ENCODE measurements at places on chromosomes 12 and 14. TPM values are rescaled to one million over a fixed set of nuclear protein-coding genes. Genes with fewer than 3 reads are reported as not detected.

Gene DPPA3
- total RNA-seq, result not detected

Gene EP400
- total RNA-seq, result 54.5 TPM

Gene TSFM
- 53.2 TPM for total RNA-seq

Gene CYP27B1
- 11.6 TPM for total RNA-seq

Gene CLMN
- total RNA-seq, result 33.4 TPM

Gene TCL1B
- total RNA-seq, result not detected

Gene CPNE6
- not detected for total RNA-seq

Gene CLECL1
- total RNA-seq, result not detected

DNA sequence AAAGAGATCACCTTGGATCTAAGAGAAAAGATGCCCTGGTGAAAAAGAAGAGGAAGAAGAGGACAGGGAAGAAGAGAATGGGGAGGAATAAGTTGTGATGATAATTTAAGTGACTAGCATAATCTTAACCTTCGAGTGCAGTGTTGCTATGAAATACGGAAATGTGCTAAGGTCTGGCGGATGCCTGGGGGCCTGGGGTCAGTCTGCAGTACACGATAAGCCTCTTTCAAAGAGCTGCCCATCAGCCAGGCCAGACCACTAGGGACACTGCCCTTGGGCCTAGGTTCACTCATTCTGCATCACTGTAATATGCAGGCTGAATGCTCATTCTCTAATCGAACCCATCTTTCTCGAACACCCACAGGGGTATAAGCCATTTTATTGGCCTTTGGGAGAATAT, 83.4 kb downstream of the PLEKHG3 start:
- no peak for DNase-seq

DNA sequence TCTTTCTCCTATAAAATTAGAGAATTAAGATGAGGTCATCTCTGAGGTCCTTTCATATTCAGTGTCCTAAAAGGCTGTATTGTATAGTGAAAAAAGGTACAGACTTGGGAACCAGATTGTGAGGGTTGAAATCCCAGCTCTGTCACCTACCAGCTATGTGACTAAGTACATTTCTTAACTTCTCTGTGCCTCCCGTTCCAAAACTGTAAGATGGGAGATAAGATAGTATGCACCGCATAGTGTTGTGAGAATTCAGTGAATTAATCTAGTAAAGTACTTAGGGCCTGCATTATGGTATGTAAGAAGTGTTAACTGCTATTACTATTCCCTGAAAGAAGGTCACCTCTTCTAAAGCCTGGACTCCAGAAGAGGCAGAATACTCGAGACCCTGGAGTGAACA, 60.6 kb downstream of the GNG2 start:
- no peak for DNase-seq

DNA sequence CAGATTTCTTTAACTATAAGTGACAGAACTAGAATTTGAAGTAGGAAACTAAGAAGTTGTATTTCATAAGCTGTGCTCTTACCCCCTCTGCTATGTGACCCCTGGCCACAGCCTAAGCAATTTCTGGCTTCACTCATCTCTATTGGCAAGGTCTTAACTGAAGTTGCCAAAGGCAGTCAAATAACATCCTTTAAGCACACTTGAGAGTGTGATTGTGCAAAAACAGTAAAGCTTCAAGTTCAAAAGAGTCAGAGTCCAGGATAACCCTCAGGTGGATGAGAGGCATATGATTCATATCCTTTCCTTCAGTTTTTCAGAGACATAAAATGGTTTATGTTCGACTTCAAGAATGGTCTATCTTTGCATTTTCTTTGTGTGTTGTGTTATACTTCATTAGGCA, 45.2 kb downstream of the GRIP1 start:
- no peak for DNase-seq

DNA sequence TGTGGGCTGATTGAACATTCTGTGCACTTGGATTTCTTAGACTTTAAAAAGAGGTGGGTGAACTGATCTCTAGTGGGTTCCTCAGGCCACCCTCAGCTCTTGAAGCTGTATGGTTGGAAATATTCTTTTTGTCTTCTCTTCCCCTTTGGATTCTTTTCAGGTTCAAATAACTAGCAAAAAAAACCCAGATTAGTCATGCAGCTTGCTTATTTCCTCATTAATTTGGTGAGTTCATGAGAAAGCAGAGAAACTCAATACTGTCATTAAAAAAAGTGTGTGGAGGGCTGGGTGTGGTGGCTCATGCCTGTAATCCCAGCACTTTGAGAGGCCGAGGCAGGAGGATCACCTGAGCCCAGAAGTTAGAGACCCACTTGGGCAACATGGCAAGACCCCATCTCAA, 183.4 kb downstream of the ESR2 start:
- no peak for DNase-seq

- no peak for DNase-seq
Observed at GRCh38 chr12:16229676-16230075, 47.8 kb downstream of the SLC15A5 start.

GRCh38 chr12:97132270-97132669, 225.2 kb downstream of the NEDD1 start:
- DNase-seq, result no peak

DNA sequence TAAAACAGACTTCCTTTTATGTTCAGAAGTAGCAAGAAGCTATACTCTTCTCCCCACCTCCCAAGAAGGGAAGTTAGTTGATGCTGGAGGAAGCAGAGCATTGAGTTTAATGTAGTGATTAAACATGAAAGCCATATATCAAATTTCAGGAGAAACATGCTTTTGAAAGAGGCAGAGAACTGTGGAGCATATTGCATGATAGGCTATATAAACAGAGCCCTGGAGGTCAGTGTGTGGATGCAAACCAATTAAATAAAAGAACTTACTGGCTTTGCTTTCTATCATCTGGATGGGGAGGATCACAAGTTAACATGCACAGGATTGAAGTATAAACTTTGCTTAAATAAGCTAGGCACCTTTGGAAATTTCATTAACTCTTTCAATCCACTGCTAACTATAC, 94.1 kb downstream of the MSRB3 start:
- no peak for DNase-seq

DNA sequence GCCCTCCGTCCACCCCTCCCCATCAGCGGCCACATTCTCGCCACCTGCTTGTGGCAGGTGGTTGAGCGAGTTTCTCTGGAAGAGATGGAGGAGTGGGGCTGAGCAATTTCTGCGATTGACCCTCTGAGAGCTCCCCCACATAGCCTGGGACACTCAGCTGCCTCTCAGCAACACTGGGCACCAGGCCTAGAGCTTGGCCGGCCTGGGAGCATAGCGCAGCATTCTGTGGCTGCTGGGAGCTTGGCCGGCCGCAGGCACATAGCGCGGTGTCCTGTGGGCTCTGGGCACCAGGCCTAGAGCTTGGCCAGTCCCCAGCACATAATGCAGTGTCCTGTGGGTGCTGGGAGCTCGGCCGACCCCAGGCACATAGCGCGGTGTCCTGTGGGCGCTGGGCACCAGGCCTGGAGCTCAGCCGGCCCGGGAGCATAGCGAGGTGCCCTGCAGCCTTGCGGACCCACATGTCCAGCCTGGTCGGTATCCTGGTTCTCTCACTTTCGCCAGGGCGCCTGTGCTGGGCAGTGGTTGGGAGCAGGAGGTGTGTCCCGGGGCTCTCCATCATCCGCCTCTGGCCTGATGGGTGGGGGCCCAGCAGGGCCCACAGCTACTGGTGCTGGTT, 43.8 kb downstream of the LRCOL1 start:
- no peak for DNase-seq

DNA sequence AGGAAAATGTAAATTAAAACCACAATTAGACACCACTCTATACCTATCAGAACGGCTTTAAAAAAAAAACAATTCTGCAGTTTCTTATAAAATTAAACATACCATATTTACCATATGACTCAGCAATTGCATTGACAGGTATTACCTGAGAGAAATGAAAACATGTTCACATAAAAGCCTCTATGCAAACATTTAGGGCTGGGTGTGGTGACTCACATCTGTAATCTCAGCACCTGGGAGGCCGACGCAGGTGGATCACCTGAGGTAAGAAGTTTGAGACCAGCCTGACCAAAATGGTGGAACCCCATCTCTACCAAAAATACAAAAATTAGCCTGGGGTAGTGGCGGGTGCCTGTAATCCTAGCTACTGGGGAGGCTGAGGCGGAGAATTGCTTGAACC, 41.1 kb downstream of the SPTB start:
- DNase-seq, result no peak

- no peak for DNase-seq
Observed at GRCh38 chr12:124812979-124813378, 50.7 kb downstream of the SCARB1 start.

- no peak for DNase-seq
Observed at GRCh38 chr14:37023875-37024565, 148.4 kb downstream of the SLC25A21 start.

GRCh38 chr14:67882986-67883555, 63.5 kb downstream of the RAD51B start:
- no peak for DNase-seq

GRCh38 chr14:104149617-104150135, 11.3 kb downstream of the KIF26A start:
- no peak for DNase-seq

GRCh38 chr14:103009559-103009958, 47.8 kb downstream of the CDC42BPB start:
- no peak for DNase-seq

- no peak for DNase-seq
Observed at GRCh38 chr12:114767906-114768722, 84.1 kb upstream of the TBX3 start.

DNA sequence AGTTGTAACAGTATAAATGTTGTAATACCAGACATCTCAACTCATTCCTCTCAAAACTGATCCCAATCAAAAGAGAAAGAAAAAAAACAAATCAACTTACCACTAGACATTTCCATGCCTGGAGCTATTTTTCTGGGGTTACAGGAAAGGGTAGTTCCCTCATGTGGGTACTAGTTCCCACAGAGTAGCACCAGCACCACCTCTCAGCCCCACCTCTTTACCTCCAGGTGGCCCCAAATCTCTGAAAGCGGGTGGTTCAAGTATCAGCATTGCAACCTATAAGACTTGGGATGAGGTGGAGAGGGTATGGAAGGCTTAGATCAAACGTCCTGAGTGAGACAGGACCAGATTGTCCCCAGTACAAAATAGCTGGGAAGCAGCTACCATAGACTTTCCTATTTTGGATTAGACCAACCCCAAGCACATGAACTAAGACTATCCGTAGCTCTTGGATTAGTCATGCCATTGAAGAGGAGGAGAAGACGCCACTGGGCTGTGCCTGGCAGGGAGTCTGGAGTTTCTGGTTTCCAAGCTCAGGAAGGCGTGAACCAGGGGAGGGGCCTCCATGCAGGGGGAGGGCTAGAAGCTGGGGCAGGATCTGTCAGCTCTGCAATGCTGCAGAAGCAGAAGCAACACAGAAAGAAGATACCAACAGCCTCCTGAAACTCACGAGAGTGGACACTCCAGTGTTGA, at the start of gene SLC39A2:
TSS of gene SLC39A2 (plus strand) at position 620 of the 693 bp plus-strand sequence. CDS start 154 bp downstream, outside the sequence.
- peak; percentile 33 for DNase-seq

GRCh38 chr12:12909228-12909994, 18.0 kb downstream of the GPRC5A start:
- DNase-seq, result no peak

DNA sequence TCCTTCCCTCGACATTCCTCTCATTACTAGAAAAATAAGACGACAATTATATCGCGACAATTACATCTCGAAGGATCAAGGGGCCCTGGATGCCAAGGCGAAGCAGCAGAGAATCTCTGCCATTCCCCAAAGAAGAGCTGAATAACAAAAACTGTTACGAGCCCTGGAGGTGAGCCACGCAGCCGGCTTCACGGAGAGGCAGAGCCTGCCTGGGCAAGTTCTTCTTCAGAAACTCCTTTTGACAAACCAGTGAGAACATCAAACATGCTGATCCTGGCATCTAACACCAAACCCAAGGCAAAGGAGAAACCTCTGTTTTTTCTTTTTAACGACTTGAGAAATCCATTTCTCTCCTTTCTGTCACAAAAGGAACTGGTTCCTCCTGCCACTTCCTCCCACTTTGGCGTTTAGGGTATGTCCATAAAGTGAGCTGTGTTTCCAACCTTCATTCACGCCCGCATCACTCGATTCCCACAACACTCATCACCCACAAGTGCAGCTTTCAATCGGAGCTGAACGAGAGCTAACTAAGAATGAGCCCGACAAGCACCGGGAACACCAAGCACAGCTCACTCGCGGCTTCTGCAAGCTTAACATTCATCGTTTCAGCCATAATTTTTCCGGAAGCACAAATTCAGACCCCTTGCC, 21.5 kb downstream of the CCDC88C start:
- no peak for DNase-seq

GRCh38 chr12:54206791-54207190, 18.0 kb upstream of the SMUG1 start:
- no peak for DNase-seq

- DNase-seq, result no peak
Observed at GRCh38 chr12:34347367-34347766, 325.1 kb downstream of the ALG10 start.

DNA sequence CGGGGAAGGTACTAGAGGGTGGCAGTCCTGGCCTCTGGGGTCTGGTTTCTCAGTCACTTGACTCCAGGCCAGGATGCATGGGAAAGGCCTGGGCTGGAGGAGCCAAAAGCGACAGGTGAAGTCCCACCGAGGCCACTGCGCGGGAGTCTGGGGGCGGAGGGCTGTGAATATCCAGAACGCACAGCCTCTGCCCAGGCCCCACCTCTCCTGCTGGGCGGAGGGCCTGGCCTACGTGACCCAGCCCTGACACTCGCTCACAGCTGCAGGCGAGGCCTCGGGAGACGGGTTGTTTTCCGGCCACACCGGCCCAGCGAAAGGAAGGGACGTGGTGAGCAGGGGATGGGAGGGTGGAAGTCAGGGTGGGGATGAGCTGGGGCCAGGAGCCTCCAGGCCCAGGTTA, 91.2 kb downstream of the RFLNA start:
- DNase-seq, result no peak
